Choroid plexus epithelial cell (primary cell): ENCODE measurements at places on chromosomes 11 and 22.

GRCh38 chr11:103806130-103806895 is 230.1 kb upstream of the DDI1 start:
- peak; percentile 93 for DNase-seq

GRCh38 chr22:47589271-47590250 is 827.1 kb downstream of the TBC1D22A start:
- DNase-seq = no peak

- DNase-seq = peak; percentile 63
Observed at GRCh38 chr11:94855666-94856065, 87.5 kb downstream of the AMOTL1 start.

GRCh38 chr11:126405906-126406305 is 50.4 kb downstream of the ST3GAL4 start:
- DNase-seq = no peak

DNA sequence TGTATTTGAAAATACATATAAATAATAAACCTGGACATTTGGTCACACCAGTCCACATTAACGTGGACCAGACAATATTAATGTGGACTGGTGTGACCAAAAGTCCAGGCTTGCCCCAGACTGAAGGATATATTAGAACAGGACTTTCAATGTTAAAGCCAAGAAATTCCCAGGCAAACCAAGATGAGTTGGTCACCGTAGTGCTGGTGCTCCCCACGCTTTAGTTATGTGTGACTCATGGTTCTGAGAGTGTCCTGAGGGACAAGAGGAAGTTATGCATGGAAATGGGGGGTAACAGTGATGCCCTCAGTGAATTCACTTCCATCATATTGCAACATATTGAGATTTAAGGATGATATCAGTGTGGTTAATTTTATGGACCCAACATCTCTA is 31.4 kb downstream of the POU2AF1 start:
- DNase-seq = no peak

GRCh38 chr22:23557036-23557435 is 23.1 kb downstream of the IGLL1 start:
- no peak for DNase-seq

DNA sequence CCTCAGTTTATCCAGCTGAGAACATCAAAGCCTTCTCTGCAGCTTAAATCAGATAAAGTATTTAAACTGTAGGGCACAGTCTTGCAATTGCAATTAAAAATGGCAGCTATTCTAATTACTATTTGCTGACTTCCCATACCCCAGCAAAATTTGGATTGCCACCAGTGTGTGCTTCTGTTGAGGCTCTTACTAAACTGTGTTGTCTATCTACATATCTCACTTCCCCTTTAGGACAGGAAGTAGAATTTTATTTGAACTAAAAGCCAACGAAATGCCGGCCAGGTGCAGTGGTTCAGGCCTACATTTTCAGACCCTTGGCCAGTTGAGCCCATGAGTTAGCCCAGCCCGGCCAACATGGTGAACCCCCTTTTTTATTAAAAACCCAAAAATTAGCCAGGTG is 7.1 kb downstream of the SAA4 start:
- DNase-seq = no peak

- peak; percentile 62 for DNase-seq
Observed at GRCh38 chr11:111826322-111826950, 44.9 kb downstream of the ALG9 start.

- no peak for DNase-seq
Observed at GRCh38 chr11:46741600-46742484, 22.8 kb downstream of the F2 start.

DNA sequence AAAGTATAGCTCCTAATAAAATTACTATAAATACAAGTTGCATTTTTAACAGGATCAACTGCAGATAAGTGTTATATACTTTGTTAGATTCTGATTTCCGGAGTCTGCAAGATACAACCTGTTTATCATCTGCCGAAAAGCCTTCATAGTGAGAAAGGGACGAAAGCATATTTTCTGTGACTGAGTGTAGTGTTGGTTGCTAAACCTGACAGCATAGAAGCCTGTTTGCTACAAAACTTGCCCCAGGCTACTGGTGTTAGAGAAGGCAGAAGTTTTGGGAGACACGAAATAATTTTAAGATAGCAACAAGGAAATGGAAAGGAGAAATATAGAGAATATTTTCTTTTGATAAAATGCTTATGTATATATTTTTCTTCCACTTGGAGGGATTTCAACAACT is 243.5 kb upstream of the NARS2 start:
- DNase-seq = no peak
